ENCODE measurements at places on chromosomes 4 and X.
A peak's percentile ranks its signal among the peaks of the same experiment; 100 is the strongest.

- no peak for DNase-seq
These were observed 43.8 kb upstream of the HPSE start for GRCh38 chr4:83378419-83378818.

- DNase-seq = no peak
These were observed 187.0 kb downstream of the ANKRD50 start for GRCh38 chr4:124525524-124525923.

DNA sequence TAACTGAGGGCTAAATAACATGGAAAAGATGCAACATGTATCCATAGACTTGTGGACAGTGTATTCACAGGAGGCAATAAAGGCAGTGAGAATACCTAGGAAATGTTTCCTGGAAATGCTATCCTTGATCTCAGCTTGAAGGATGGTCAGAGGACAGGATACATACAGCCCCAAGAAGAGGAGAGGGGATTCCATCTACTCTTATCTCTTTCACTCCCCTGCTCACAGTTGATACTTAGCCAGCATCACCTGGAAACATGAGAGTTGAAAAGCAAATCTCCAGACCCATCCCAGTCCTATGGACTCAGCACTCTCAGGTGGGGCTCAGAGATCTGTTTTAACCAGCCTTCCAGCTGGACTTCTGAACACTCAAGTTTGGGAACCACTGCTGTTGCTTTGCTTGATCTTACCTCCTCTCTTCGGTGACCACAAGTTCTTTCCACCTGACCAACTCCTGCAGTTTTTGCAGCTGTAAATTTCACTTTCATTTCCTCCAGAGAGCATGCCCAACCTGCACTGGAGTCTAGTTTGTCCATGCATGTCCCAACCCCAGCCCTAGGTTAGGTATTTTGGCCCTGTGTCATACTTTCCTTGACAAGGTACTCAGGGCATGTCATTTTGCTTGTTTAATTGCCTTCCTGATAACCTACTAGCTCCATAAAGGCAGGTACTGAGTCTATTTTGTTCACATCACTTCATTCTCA lies 10.4 kb downstream of the RELL1 start:
- no peak for DNase-seq

GRCh38 chrX:153944140-153944799 lies at the start of gene RENBP:
Gene RENBP, minus strand, starts transcription at chrX:153944643. Its CDS starts 33 bp downstream, at chrX:153944610.
- DNase-seq = no peak

- no peak for DNase-seq
These were observed 14.8 kb downstream of the ANK2 start for GRCh38 chr4:113064244-113064643.

- no peak for DNase-seq
These were observed 30.1 kb downstream of the EGFL6 start for GRCh38 chrX:13599491-13599890.

- peak; percentile 59 for DNase-seq
These were observed 31.7 kb downstream of the RNF212 start for GRCh38 chr4:1081689-1082040.

DNA sequence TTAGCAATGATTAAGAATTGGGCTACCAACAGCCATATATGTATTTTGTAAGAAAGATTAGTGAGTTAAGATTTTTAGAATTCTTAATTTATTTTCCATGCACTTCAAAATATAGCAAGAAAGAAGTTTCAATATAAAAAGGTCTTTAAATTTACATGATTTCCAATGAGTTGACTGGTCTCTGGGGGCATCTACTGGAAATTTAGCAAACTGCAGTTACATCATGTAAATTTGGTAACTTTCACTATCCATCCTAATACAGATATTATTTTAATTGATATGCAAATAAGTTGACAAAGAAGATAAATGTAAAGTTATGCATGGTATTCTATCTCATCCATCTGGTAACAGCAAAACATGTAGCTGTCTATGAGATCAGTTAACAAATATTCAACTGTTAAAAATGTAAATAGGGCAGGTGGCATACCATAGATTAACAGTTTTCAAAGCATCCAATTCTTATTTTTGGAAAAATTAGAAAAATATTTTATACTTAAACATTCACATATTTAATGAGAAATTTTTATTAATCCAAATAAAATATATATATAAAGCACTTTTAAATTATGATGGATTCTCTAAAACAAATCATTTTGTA lies 29.1 kb downstream of the TTC29 start:
- DNase-seq = peak; percentile 73

GRCh38 chr4:153806073-153806472 lies 17.2 kb upstream of the SFRP2 start:
- no peak for DNase-seq

GRCh38 chr4:67550857-67551256 lies 5.6 kb upstream of the CENPC start:
- no peak for DNase-seq

DNA sequence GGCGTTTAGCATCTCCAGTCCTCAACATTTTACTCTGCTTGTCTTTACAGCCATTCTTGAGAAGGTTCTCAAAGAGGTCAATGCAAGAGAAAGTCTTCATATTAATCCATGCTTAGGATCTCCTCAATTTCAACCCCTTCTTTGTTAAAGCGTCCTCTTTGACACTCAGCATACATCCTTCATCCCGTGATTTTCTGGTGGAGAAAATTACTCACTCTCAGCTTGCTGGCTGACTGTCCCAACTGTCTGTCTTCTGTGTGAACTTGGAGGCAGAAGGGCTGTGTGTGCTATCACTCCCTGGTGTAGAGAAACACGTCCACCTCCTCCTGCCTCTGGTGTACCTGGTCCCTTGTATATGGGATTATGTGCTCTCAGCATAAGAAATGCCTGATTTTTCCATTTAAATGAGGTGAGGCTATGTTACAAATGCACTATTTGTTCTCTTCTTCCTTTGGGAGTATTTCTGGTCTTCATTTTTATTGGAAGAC lies 57.8 kb downstream of the GALNT7 start:
- no peak for DNase-seq

- DNase-seq = no peak
These were observed 253.8 kb upstream of the DMD start for GRCh38 chrX:33465137-33465536.
